Activated CD4-positive, CD25-positive, alpha-beta regulatory T cell (primary cell): ENCODE measurements at places on chromosomes 11 and 22.

GRCh38 chr22:22706253-22706915 is 62.0 kb downstream of the GGTLC2 start:
- no peak for DNase-seq

GRCh38 chr11:105033343-105033742 is 1.6 kb downstream of the CASP1 start:
- DNase-seq, result no peak

DNA sequence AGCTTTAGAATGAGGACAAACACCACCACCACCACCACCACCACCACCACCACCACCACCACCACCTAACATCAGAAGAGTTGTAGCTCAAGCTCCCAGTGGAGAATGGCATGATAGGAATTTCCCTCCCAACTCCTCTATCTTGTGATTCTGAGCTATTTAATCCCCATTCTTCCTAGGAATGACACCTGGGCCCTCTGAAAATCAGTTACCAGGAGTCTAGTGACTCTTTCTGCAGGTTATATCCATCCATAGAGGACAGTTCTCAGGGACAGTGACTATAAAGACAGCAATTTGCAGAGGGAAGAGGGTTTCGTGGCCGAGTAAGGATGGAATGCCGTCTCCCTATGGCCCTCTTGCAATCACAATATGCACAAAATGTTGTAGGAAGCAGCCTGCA is 27.8 kb downstream of the MYH9 start:
- no peak for DNase-seq

- DNase-seq, result no peak
Measured at GRCh38 chr22:17268501-17269223, 49.4 kb upstream of the ADA2 start.

DNA sequence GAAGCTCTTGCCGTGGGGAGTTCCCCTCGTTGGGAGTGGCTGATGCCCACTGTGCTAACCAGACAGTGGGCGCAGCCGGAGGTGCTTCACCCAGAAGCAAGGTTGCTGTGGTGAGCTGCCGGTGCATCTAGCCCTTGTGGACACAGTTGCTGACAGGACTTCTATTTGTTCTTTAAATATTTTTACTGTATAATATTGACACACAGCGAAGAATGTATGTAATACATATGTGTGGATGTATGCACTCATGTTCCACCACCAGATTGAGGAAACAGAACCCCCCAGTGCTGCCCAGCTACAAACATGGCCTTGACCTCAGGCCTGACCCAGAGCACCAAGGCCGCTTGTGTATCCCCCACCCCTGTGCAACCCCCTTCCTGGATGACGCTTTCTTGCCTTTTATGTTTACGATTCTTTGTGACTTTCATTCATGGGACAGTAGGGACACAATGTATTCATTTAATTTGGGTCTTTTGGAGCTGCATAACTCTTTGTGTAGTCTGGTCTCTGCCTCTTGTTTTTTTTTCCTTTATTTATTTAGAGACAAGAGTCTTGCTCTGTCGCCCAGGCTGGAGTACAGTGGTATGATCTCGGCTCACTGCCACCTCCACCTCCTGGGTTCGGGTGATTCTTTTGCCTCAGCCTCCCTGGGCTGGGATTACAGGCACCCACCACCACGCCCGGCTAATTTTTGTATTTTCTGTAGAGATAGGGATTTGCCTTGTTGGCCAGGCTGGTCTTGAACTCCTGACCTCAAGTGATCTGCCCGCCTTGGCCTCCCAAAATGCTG is 132.6 kb downstream of the TBC1D22A start:
- DNase-seq, result no peak

- DNase-seq, result no peak
Measured at GRCh38 chr22:25692397-25693267, 49.4 kb upstream of the MYO18B start.

DNA sequence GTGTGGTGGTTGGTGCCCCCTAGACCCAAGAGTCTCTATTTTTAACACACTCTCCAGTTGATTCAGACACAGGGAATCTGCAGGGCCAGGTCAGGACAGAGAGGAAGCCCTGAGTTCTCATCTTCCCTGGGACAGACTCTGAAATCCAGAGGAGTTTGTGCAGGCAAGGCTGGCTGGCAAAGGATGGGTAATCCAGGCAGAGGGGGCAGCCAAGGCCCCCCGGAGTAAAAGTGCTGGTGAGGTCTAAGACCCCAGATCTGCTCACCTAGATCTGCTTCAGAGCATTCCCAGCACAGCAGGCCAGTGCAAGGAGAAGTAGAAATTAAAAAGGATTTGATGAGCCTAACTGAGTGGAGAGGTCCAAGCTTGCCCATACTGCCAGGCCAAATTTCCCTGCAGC is 40.6 kb upstream of the MN1 start:
- DNase-seq, result no peak

GRCh38 chr11:38543311-38543710 is 1945.3 kb upstream of the RAG2 start:
- DNase-seq, result no peak

- DNase-seq, result no peak
Measured at GRCh38 chr11:76838678-76839068, 22.0 kb upstream of the ACER3 start.

DNA sequence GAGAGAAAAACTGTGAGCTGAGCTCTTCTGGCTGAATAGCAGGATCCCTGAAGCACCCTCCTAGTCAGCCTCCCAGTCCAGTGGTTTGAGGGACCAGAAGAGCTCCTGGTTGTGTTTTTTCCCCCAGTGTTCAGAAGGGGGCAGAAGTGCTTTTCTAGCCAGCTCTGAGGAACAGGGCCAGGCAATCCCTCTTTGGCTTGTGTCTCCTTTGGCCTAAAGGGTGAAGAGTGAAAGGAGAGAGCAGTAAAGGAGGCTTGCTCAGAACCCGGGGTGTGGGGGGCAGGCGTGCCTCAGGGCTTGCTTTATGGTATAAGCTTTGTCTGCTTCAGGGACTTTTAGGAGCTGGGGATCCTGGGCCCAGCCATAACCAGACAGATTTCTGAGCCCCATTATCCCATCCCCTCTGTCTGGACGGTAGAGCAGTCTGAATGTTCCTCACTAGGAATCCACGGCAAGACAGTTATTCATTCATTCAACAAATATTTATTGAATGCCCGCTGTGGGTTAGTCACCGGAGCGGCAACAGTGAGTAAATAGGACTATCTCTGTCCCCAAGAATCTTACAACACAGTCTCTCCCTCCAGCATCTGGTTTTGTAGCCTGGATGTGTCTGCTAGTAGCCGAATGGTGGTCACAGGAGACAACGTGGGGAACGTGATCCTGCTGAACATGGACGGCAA is 14.5 kb downstream of the ACP2 start:
- DNase-seq, result no peak

- DNase-seq, result no peak
Measured at GRCh38 chr11:18132341-18132740, at the start of gene MRGPRX3. Gene MRGPRX3, plus strand, starts transcription at chr11:18132571. Its CDS starts 4,632 bp downstream, at chr11:18137203.

DNA sequence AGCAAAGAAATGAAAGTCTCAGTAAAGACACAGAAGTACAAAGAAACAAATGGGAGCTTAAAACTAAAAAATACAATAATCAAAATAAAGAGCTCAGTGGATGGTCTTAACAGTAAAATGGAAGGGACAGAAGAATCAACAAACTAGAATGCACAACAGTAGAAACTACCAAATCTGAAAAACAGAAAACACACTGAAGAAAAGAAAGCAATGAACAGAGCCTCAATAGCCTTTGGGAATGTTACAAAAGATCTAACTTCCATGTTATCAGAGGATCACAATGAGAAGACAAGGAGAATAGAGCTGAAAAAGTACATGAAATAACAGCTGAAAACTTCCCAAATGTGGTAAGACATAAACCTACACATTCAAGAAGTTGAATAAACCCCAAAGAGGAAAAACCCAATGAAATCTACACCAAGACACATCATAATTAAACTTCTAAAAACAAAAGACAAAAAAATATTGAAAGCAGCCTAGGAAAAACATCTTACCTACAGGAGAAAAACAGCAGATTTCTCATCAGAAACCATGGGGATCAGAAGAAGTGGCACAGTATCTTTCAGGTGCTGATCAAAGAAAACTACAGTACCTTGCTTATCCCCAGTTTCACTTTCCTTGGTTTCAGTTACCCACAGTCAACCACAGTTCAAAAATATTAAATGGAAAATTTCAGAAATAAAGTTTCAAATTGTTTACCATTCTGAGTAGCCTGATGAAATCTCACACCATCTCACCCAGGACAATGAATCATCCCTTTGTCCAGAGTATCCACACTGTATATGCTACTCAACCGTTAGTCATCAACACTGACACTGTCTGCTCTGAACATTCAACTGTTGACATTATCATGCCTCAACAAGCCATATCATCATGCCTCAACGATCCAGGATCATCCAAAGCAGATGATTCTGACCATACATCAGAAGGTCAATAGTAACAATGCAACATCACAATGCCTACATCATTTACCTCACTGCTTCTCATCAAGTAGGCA is 22.2 kb downstream of the RRAS2 start:
- no peak for DNase-seq

DNA sequence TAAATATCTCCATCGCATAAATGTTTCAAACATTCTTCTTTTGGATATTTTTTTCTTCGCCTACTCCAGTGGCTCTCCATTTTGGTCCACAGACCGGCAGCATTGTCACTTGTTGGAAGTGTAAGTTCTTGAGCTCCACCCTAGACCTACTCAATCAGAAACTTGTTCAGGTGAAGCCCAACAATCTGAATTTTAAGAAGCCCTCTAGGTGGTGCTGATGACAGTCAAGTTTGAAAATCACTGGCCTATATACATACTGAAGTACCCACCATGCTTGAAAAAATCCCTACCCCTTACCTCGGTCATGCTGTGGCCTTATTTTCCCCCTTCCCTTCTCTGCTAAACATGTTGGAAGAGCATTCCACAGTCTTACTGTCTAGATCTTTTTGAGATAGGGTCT is 10.2 kb upstream of the ACAT1 start:
- DNase-seq, result no peak

DNA sequence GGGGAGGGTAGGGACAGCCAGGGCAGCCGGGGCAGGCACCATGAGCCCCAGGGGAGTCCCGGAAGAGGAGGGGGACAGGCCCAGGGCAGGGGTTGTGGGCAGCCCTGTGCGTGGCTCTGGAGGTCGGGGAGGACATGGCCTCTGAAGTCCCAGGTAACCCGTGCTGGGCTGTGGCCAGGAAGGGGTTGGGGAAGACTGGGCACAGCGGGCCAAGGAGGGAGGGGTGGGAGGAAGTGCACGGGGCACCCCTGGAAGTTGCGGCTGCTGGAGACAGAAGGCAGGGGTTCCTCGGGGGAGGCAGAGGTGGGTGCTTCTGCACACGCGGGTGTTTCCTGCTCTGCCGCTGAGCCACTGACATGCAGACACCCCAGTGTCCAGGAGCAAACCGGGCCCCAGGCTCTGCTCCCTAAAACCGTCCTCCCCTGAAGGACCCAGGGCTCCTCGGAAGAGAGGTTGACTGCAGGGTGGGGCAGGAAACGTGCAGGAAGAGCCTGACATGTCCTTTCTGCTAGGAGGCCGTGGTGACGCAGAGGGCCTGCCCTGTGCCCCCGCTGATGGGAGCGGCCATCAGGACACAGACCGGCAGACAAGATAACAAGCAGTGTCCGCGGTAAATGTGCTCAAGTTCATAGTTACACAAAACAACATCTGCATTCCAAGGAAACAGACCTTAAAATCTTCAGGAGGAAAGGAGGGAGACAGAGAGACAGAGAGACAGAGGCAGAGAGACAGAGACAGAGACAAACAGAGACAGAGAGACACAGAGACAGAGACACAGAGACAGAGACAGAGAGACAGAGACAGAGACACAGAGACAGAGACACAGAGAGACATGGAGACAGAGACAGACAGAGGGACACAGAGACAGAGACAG is 5.7 kb downstream of the TNNI2 start:
- DNase-seq, result no peak

DNA sequence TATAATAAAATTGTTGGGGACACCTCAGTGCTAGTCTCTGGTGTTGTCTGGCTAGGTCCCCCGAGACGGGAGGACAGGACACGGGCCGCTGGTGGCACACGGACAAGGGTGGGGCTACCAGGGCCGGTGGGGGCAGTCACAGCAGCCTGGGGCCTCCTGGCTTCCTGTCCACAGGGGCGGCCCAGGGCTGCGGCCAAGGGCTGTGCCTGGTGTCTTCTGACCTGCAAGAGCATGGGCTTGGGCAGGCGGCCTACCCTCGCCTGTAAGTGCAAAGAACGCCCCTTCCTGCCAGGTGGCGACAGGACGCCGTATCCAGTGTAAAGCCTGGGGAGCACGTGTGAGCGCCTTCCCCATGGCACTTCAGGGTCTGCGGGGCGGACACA is 3.6 kb downstream of the LRFN4 start:
- no peak for DNase-seq

- DNase-seq, result no peak
Measured at GRCh38 chr11:344836-345578, 24.3 kb upstream of the B4GALNT4 start.

DNA sequence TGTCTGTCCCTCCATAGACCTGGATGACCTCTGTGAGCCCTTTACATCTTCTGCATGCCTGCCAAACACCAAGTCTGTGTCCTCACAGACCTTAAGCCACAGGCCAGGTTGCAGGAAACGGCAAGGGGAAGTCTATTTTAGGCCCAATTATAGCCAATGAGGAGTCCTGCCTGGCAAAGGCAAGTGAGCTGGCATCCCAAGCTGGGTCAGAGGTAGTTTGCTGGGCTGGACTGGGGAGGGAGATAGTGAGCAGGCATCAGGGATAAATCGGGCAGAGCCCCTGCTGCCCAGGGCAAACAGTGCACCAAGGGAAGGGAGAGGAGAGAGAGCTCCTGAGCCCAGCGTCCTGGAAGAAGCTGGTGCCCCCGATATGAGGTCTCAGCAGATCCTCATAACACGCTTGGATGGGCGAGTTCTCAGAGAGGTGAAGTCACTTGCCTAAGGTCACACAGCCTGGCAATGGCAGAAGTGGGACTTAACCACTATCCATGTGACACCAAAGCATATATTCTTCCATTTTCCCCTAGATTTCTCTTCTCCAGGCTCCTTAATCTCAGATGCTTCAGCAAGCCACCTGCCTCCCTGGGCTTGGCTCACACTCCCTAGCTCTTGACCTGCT is 3.7 kb upstream of the RELT start:
- no peak for DNase-seq

- no peak for DNase-seq
Measured at GRCh38 chr22:50489363-50490243, 2.9 kb downstream of the MIOX start.

DNA sequence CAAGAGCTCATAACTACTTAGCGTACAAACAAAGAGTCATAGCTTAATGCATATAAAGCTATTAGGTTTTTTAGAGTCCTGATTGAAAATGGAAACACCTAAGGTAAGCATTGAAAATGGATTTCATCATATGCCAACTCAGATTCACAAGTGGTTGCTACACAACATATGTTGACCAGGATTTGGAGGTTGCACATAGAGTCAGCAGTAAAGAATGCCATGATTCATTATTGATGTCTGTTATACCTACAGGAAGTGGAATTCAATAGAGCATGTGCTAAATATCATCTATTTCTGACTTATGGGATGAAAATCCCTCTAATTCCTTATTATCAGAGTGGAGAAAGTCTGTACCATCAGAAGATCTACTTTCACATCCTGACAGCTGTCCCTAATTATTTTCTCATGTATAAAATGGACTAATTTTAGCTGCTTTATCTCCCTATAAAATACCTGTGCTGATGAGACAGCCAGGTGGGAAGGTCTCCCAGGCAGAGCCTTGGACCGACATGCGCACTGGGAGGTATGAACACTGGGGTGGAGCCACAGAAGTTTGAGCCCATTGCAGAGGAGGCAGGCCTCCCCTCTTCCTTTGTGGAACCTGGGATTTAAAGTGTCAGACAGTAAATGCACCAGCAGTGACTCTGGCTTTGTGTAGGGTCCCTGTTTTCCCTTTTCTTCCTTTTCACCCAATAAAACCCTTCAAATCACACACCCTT is 204.2 kb downstream of the AASDHPPT start:
- DNase-seq, result no peak

- DNase-seq, result no peak
Measured at GRCh38 chr11:36214480-36214879, 74.7 kb downstream of the COMMD9 start.

- DNase-seq, result no peak
Measured at GRCh38 chr11:877565-877964, 33.0 kb downstream of the CHID1 start.
